IMR-90 (cell line): ENCODE measurements at places on chromosomes 7 and 10. TPM values are rescaled to one million over a fixed set of nuclear protein-coding genes. Genes with fewer than 3 reads are reported as not detected.

- DNase-seq: no peak
Measured at GRCh38 chr10:44956226-44956625, 3.4 kb upstream of the RASSF4 start.

GRCh38 chr7:6654842-6655610 is 17.9 kb downstream of the ZNF316 start:
- no peak for DNase-seq

DNA sequence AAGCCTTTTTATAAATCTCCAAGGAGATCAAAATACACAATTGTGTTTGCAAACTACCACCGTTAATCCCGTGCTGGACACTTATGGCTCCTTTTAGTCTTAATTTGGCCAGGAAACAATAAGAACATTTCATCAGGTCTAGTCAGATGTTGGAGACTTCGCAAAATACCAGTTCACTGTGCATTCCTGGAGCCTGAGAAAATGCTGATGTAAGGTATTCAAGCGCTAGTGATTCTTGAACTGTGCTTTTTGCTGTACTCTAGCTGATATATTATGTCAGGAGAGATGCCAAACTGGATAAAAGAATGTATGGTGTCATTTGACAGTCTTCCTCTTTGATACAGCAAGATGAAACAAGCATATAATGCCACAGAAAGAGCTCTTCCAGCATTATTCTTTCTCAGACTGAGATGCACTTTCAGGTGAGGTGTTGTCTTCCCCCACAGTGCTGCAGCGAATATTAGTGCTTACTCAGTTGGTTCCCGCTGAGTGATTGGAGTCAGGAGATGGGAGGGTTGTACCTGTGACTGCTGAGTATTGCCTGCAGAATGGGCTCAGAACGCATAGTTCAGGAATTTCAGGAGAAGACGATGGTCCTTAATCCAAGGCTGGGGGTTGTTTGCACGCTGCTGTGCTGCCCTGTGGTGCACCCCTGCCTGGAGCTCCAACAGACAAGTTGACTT is 59.2 kb downstream of the OGDH start:
- peak; percentile 76 for DNase-seq

The UCMA gene
- total RNA-seq: not detected in 2 replicates

DNA sequence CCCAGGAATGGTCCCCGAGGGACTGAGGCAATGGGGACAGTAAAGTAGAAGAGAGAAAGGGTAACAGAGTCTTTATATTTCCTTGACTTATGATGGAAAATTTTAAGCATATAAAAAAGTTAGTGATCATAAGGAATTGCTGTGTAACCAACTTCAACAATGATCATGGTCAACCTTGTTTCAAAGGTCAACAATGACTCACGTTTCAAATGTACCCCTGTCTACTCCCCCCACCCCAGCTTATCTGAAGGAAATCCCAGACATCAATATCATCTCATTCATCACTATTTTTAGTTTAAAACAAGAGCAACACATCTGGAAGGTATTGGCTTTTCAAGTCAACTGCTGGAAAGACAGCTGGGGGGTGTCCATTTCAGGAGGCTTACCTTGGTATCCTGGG is 92.9 kb downstream of the SMURF1 start:
- DNase-seq: no peak

The ITPRID1 gene
- total RNA-seq: not detected in 2 replicates

DNA sequence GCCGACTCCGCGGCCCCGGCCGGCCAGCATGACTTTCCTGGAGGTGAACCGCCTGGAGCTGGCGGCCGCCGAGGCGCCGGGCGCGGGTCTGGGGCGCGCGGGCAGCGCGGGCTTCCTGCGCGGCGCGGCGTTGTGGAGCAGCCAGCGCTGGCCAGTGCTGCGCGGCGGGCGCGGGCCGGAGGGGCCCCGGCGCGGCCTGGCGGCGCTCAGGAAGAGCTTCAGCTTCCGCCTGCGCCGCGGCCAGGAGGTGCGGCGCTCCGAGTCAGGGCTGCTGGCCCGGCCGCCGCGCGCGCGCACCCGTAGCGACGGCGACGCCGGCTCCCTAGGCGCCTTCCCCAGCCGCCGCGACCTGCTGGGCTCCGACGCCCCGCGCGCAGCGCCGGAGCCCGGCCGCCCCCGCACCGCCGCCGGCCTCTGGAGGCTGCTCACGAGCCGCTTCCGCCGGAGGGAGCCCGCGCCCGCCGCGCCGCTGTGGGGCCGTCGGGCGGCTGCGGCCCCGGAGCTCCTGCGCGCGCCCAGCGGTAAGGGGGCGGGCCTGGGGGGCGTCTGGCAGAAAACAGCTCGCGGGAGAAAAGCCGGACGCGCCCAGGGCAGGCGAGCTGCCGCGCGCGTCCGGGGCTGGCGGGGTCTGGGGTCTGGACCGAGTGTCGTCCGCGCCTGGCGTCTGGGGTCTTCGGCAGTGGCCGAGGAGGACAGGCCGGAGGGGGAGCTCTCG is 29.0 kb downstream of the AGAP3 start:
- peak; percentile 28 for DNase-seq

DNA sequence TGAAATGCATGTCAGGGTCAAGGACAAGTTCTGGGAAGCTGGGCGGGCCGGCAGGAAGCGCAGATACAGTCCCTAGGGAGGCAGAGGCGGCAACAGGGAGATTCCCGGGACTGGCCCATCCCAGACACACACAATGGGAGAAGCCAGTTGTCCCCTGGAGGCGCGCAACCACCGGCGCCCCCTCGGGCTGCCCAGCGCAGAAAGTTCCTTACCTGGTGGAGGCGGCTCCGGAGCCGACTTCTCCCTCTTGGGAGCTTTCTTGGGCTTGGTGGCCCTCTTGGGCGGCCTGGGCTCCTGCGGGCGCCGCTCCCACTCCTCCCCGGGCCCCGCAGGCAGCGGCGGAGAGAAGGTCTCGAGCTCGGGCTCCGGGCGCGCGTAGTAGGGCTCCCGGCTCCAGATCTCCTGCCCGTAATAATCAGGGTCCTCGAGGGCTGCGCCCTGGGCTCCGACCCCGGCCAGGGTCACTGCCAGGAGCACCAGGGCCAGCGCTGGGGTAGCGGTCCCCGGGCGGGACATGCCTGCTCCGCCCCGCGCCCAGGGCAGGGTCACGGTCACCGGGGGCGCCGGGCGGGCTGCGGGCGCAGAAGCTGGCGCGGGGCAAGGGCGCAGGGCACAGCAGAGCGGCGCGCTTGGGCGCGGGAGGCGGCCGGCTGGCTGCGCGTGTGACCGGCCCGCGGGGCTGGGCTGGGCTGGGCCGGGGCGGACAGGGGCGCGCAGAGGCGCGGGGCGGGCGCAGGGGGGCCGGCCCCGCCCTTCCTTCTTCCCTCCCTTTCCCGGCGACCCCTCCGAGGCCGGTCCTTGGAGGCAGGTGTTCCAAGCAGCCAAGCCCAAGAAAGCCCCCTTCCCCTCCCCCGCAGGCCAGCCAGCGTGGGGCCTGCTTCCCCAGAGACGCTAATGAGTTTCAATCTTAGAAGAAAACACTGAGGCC is at the start of gene CPXM2:
Gene CPXM2, minus strand, starts transcription at position 664 of the 928 bp plus-strand sequence. Its CDS starts 148 bp downstream, at position 516.
- DNase-seq: no peak

DNA sequence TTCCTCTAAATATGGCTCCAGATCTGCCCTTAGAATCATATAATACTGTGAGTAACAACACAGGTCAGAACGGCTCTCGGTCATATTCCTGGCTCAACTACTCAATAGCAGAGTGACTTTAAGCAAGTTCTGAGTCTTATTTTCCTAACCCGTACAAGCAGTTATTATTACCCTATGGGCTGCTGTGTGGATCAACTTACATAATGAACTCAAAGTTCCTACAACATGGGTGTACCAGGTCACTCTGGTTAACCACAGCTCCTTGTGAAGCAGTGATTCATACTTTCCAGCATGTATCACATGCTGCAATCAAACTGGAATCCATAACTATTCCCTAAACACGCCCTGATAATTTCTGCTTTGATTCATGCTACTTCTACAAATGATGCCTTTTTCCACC is 107.3 kb downstream of the LRRN3 start:
- DNase-seq: peak; percentile 100

DNA sequence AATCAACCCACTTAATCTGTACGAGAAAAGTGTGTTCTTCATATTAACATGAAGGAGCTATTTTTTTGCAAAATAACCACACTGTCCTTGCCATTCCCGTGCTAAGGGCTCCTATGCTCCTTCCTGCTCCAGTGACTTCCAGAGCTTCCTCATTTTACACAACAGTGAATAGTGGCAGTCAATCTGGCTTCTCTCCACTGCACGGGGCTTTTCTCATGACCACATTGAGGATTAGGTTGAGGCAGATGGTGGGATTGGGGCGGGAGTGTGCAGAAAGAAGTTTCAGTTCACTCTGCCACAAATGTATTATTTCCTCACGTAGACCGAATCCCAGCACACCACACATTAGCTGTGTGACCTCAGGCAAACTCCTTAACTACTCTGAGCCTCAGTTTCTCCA is 235.1 kb downstream of the ARHGAP12 start:
- no peak for DNase-seq

The LRMDA gene
- total RNA-seq: under 0.01 TPM in 1 of 2 replicates, not detected in the other

The CCDC136 gene
- 7.7 and 8.3 TPM in 2 replicates for total RNA-seq

DNA sequence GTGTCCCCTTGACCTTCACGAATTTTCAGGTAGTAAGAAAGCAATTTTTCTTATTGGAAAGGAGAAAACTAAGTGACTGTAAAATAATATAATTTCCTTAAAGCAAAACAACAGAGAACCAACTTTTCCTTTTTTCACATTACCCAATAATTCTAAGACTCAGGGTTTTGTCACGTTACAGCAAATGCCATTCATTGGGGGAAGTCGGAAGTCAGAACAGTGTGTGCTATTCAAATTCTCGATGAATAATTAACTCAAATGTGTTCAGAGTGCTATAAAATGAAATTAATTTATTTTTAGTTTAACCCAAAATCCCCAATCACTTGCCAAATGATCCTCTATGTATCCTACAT is 40.0 kb downstream of the DIP2C start:
- DNase-seq: no peak

DNA sequence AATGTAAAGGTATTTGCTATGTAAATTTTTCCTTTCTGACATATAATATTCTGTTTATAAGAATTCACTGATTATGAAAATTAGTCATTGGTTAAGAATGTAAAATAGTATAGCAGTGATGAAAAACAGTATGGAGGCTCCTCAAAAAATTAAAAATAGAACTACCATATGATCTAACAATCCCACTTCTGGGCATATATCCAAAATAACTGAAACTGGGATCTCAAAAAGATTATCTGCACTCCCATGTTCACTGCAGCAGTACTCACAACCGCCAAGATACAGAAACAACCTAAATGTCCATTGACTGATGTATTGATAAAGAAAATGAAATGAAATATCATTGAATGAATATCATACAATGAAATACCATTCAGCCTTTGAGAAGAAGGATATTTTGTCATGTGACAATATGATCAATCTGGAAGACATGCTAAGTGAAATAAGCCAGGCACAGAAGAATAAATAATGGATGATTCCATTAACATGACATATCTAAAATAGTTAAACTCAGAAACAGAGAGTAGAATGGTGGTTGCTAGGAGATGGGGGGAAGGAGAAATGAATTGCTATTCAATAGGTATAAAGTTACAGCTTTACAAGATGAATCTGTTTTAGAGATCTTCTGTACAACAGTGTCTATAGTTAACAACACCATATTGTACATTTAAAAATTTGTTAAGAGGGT is 14.0 kb downstream of the C10orf88 start:
- DNase-seq: peak; percentile 91

- DNase-seq: no peak
Measured at GRCh38 chr10:116408719-116409118, 18.9 kb upstream of the PNLIPRP3 start.

DNA sequence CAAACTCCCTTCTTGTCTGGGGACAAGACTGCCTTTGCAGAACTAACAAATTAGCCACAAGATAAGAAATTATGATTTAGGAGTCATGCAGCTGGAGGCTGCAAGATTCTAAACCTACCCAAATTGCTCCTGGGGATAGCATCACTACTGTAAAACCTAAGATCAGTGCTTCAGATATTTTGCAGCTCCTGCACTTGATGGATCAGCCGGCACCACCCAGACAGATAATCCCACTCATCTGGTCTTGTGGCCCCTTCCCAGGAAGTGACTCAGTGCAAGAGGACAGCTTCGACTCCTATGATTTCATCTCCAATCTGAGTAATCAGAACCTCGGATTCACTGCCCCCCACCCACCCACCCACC is 181.9 kb downstream of the AKR1D1 start:
- DNase-seq: no peak

The LRRC18 gene
- total RNA-seq: not detected in 2 replicates
